Activated B cell treated with CpG ODN at 0.5 μM for 24 hours (primary cell): ENCODE measurements at places on chromosomes 7 and 10.

DNA sequence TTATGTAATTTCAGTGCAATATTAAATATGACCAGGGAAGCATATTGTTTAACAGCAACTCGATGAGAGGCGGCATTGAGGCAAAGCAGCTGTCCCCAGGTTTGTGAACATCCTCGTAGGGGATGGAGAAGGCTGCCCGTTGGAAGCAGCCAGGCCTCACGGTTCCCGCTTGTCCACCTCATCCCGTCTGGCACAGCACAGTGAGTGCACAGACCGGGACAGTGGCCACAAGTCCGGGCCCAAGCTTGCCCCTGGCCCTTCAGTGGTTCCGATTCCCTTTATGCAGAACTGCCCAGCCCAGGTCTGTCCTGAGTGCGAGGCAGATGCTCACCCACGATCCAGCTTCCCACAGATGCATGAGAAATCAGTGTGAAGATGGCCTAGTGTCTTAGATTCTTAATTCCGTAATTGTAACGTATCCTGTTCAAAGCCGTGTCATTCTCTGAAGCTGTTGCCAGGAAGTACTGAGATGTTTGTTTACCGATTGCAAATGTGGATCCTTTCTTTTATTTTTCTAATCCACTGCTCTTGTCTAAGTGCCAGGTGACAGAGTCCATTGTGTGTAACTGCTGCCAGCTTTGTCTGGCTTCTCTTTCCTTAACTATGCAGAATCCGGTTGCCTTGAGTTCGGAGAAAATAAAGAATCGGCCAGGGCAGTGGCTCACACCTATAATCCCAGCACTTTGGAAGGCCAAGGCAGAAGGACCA, 35.5 kb downstream of the PFKP start:
- no peak for DNase-seq

- no peak for DNase-seq
Observed at GRCh38 chr10:58932126-58932525, 244.3 kb upstream of the PHYHIPL start.

GRCh38 chr10:46525177-46525823, 31.2 kb downstream of the GPRIN2 start:
- DNase-seq = peak; percentile 14

DNA sequence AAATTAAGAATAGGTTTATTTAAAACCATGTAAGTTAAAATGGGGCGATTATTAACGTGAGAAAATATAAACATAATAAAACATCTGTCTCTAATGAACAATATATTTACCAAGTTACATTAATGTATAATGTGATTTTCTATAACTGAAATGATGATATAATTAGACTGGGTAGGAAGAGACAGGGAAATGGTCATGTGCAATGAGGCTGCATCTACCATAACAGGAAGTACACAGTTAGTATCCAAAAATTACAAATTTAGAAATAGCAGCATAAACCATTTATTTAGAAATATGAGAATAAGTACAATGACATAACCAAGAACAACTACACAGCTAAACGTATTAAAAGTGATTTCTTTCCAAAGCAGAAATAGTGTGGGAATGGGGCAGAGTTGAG, 25.8 kb upstream of the BET1 start:
- DNase-seq = no peak

DNA sequence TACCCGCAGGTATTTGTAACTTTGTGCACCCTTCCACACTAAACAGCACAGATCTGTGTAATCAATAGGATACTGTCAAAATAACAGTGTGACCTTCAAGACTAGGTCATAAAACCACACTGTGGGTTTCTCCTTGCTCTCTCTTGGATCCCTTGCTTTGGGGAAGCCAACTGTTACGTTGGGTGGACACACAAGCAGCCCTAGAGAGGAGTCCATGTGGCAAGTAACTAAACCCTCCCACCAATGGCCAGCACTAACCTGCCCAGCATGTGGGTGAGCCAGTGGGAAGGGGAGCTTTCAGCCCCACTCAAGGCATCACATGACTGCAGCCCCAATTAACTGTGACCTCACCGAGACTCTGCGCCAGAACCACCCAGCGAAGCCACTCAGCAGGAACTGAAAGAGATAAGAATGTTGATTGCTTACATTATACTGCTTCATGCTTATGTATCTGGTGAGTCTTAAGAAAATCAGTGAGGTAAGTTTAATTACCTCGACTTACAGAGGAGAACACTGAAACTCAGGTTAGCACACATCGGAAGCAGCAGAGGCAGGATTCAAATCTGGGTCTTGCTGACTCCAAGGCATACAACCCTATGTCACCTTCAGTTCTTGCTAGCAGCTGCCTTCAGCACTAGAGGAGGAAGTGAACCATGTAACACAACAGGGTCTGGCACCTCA, 9.4 kb upstream of the ZC3HAV1 start:
- peak; percentile 54 for DNase-seq

DNA sequence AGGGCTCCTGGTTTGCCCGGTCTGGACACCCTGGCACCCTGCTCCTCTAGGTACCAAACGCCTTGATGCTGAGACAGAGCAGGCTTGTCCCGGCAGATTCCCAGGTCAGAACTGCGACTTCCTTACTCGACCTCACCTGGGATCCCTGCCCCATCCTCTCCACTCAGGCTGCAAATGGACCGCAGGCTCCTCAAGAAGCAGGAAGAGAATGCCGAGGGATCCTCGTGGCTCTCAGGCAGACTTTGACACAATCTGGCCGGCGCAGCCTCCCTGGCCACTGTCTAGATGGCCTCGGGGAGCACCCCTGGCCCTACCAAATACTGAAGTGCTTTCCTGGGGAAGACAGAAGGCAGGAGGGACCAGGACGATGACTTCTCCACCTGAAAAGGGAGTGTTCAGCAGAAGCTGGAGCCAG, 421 bp upstream of the NODAL start:
- DNase-seq = no peak

DNA sequence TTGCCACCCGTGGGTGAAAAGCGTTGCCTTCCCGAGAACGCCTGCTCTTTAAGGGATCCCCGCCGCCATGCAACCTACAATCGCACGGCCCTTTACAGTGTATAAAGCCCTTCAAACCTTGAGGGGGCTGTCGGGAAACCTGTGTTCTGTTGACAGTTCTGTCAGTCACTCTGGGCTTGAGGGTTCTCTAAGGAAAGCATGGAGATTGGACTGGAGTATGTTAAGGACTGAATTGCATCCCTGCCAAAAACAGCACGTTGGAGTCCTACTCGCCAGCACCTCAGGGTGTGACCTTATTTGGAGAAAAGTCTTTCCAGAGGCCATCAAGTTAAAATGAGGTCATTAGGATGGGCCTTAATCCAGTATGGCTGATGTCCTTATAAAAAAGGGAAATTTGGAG, 70.6 kb downstream of the PFKFB3 start:
- DNase-seq = no peak

DNA sequence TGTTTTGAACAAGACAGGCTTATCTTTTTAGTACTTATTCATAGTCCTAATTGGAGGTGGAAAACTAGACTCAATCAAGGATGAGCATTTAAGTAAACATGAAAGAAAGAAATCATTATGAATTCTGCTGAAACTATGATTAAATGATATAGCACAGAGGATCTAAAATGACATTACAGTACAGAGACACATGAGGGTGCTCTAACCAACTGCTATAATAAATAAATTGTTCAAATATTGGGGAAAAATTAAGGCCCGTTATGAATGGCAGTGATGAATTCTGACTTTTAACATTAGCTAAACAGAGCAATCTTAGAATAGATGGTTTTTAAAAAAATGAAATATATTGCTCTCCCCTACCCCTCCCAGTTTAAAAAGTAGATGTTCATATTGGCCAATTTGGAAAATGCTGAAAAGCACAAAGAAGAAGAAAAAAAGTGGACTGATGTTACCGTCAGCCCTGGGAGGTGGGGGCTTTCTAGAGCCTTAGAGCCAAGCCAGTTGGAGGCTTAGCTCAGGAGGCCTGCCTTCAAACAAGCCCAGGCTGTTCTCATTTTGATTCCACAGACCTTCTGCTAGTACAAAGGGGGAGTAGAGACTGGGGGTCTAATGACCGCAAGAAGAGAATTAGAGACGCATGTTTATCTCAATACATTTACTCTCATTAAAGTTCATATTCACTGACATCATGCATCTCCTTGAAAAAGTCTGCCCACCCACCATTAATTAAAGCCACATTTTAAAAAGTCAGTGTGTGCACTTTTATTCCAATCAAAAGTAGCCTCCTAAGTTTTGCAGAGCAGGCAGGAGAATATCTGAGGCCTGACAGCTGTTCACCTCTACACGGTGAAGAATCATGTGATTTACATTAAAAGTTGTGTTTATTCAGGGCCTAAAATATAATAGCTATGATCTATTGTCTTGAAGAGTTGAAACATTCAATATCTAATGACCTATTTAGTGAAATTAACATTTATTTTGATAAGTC, 10.0 kb downstream of the WNT2 start:
- no peak for DNase-seq

GRCh38 chr10:113021268-113022040, 71.4 kb downstream of the TCF7L2 start:
- no peak for DNase-seq

- DNase-seq = no peak
Observed at GRCh38 chr10:98328163-98328562, 60.2 kb upstream of the LOXL4 start.

GRCh38 chr10:98134117-98134430, 383 bp upstream of the R3HCC1L start:
- no peak for DNase-seq

- DNase-seq = no peak
Observed at GRCh38 chr10:90417029-90417428, 440.8 kb downstream of the HTR7 start.

DNA sequence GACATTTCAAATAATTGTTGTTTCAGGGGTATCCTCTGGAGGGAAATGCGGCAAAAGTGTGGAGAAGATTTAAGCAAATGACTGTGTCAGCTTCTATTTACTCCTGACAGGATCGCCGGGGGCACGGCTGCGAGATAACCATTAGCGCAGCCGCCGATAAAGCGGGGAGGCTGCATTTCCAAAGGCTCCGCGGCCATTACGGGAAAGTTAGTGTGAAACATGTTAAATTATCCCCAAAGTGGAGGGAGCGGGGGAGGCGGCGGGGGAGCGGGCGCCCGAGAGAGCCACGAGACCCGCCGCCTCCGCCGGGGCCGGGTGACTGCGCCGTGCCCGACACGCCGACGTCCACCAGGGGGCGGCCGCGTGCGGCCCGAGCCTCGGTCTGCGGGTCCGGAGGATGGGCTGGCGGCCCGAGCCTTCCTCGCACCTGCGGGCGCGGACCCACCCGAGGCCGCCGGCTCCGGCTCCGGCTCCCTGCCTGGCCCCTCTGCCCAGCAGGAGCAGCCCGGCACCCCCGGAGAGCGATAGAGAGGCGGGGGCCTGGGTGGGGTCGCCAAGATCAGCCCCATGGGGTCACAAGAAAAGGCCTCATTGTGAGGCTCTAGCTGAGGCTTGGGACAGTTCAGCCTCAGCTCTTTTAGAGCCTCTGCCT, 74.4 kb upstream of the PAX2 start:
- DNase-seq = peak; percentile 67

DNA sequence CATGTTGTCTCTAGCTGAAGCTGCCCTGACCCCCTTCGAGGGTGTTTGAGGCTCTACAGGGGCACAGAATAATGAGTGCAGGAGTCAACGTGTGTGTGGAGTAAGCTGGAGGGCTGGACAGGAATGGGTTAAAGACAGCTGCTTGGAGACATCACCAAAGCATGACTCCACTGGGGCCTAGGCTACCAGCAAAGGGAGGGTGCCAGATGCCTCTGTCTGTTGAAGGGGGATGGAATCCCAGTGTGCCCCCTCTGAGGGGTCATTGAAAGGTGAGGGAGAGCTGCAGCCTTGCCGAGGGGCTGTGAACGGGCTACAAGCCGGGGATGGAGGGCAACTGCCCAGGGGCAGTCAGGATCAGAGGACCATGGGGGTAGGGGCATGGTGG, 51.7 kb upstream of the PODXL start:
- no peak for DNase-seq

GRCh38 chr7:150939466-150939865, 38.7 kb downstream of the KCNH2 start:
- DNase-seq = no peak

- DNase-seq = no peak
Observed at GRCh38 chr7:39271402-39271801, 293.7 kb downstream of the POU6F2 start.
